ENCODE measurements at places on chromosomes 5 and 9.

GRCh38 chr5:180689071-180689694 is 39.8 kb upstream of the FLT4 start:
- DNase-seq = no peak

- DNase-seq = no peak
Measured at GRCh38 chr9:9790216-9790872, 822.5 kb downstream of the PTPRD start.

GRCh38 chr5:149056616-149057165 is 6.2 kb downstream of the SH3TC2 start:
- no peak for DNase-seq

- no peak for DNase-seq
Measured at GRCh38 chr9:37248651-37249163, 128.3 kb downstream of the ZCCHC7 start.

- no peak for DNase-seq
Measured at GRCh38 chr9:133528001-133528875, 3.5 kb upstream of the MYMK start.

- no peak for DNase-seq
Measured at GRCh38 chr5:135669416-135669815, 90.6 kb upstream of the CXCL14 start.

- DNase-seq = no peak
Measured at GRCh38 chr9:110187126-110187525, 20.8 kb downstream of the C9orf152 start.

- no peak for DNase-seq
Measured at GRCh38 chr5:91384671-91385430, 1.7 kb upstream of the ARRDC3 start.

- DNase-seq = no peak
Measured at GRCh38 chr5:173056783-173057061, 570 bp downstream of the CREBRF start.

GRCh38 chr9:127223266-127223665 is 41.3 kb upstream of the GARNL3 start:
- DNase-seq = no peak

DNA sequence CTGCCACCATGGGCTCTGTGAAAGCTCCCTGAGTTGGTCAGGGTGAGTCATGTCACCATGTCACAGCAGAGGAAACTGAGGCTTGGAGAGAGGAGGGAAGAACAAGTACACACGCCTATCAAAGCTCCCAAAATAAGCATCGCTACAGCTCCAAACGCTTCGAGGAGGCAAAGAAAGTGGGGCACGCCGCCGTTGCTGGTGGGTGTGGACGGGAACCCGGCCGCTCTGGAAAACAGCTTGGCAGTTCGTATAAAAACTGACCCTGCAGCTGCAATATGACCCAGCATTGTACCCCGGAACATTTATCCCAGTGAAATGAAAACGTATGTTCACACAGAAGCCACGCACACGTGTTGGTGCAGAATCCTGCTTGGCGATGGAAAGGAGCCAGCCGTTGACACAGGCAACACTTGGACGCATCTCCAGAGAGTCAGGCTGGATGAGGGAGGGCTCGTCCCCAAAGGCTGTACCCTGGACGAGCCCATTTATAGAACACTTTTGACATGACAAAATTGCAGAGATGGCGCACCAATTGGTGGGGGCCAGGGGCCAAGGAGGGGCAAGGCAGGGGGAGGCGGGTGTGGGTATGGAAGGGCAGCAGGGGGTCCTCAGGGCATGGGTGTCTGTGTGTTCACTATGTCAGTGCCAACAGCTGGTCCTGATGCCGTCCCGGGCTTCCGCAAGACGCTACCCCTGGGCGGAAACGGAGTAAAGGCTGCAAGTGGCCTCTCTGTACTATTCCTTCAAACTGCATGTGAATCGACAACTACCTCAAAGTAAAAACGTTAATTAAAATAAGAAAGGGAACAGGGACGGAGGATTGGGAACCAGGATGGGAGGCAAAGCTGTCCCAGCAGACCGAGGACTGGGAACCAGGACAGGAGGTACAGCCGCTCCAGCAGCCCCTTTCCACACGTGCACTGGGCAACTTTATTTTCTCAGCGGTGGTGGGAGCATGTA is 173.0 kb downstream of the OLFM1 start:
- DNase-seq = no peak

DNA sequence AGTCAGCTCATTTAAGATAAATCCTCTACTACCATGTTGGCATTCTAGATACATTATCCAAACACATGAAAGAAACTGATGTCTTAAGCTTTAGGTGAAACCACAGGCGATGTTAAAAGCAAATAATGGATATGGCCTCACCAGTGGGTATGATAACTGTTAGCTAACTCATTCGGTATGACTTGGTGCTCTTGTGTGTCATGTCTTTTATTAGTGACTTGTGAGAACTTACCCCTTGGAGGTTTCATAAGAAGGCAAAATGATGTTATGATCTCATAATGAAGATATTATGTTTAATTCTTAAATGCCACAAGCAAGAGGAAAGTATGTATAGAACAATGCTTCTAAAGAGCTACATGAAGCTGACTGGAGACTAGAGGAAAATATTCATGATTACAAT is 1227.0 kb downstream of the EFNA5 start:
- no peak for DNase-seq

DNA sequence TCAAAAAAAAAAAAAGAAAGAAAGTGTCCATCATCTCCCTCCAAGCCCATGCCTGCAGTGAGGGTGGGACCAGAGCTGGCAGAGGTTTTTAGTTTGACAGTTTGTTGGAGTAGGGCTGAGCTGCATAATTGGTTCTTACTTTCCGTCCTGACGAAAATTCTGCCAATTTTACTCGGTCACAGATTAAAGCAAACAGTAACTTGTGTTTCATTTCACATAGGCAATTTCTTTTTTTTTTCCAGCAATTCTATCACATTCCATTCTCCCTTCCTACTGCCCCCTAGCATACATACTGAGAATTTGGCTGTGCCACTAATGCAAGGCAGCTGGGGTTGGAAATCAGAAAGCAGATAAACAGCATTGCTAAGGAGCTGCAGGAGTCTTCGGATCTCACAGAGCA is 132.4 kb downstream of the FRMD3 start:
- DNase-seq = no peak

- DNase-seq = no peak
Measured at GRCh38 chr5:90696153-90696552, 137.6 kb downstream of the ADGRV1 start.

GRCh38 chr5:174706997-174707572 is 17.3 kb upstream of the MSX2 start:
- no peak for DNase-seq

GRCh38 chr5:126446498-126447224 is 23.5 kb downstream of the GRAMD2B start:
- DNase-seq = no peak

- no peak for DNase-seq
Measured at GRCh38 chr5:55102348-55102747, at the start of gene GZMA. Gene GZMA, plus strand, starts transcription at chr5:55102646. Its CDS starts 37 bp downstream, at chr5:55102683.

DNA sequence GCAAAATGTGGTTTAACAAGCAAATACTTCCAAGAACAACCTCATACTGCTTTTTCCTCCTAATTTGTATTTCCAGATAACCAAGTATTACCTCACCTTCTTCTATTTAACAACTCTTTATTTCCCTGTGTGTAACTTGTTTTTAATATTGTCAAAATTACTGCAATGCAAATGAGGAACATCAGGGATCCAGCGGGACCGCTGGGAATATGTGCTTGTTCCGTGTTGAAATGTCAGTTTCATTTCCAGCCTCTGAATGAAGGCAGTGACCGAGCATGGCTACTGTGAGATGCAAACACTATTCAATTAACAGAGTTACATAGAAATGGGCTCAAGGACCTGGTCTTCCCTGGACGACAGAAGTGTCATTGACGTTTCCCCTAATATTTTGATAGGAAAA is 110.8 kb upstream of the CTSL start:
- no peak for DNase-seq

GRCh38 chr5:17425385-17426070 is 72.5 kb upstream of the TAF11L2 start:
- no peak for DNase-seq

DNA sequence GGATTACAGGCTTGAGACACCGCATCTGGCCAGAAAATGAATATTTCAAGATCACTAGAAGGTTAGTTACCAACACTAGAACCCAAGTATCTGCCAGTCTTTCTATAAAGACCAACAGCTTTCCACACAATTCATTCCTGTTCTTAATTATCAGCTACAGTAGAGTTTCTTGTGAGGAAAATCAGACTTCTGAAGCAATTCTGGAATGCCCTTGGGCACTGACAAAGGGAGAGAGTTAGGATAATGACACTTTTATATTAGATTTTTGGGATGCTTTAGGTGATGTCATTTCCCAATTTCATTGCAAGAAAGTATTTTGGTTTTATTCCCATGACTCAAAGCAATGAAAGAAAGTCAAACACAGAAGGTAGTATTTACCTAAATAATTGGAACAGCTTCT is 497.0 kb upstream of the TUSC1 start:
- DNase-seq = no peak

GRCh38 chr9:68515326-68516017 is 25.2 kb downstream of the TMEM252 start:
- no peak for DNase-seq

DNA sequence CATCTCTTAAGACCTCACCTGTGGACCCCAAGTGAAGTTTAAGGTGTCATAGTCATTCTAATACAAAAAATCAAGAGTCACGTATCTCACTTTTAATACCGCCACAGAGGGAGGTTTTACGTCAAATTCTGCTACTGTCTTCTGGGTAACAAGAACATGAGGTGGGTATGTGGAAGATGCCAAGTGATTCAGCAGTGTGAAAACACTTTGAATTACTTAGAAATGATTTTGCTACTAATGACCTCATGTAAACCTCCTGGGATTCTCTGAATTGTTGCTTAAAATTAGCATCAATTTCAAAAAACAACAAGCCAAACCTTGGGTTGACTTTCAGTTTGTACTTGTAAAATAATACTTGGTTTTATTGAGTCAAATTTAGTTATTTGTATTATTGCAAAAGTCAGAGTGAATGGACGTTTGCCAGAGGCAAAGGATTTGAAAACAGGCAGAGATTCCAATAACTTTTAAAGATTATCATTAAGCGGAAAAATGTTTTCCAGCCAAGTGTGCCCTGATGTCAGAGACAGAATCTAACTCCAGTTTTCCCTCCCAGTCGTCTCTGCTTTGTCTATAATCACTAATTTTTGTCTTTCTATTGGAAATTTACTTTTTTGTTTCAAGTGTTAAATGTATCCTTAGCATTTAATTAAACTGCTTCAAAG is 8.8 kb downstream of the DMRT2 start:
- no peak for DNase-seq

- no peak for DNase-seq
Measured at GRCh38 chr5:31890046-31890445, 251.1 kb downstream of the PDZD2 start.

DNA sequence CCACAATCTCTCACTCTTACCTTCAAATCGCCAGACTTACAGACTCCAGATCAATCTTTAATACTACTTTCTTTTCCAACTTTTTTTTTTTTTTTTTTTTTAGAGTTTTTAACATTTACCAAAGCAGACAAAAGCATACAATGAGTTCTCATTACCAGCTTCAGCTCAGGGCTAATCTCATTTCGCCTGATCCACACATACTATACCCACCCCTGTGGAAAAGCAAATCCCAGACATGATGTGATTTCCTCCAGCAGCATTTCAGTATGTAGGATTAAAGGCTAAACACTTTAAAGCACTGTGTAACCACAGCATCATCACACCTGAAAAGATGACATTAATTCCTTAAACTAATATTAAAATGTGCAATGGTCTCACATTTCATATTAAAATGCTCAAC is 138.8 kb upstream of the RETREG1 start:
- no peak for DNase-seq

DNA sequence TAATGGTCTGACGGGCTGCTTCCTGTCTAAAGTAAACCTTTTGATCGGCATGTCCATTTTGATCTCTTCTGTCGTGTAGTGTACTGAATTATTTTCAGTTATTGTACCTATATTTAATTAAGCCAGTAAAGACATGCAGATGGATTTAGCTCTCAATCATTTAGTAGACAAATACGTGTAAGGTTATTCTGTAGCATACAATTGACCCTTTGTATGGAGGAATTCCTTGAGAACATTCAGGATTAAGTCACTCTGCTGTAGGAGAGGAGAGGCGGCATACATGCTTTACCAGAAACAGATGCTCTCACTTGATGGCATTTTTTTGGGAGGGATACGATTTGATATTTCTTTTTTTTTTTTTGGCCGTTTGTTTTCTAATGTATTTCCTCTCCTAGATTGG is 141.0 kb downstream of the PBX3 start:
- no peak for DNase-seq

GRCh38 chr9:129406278-129407225 is 214.3 kb downstream of the C9orf50 start:
- no peak for DNase-seq

DNA sequence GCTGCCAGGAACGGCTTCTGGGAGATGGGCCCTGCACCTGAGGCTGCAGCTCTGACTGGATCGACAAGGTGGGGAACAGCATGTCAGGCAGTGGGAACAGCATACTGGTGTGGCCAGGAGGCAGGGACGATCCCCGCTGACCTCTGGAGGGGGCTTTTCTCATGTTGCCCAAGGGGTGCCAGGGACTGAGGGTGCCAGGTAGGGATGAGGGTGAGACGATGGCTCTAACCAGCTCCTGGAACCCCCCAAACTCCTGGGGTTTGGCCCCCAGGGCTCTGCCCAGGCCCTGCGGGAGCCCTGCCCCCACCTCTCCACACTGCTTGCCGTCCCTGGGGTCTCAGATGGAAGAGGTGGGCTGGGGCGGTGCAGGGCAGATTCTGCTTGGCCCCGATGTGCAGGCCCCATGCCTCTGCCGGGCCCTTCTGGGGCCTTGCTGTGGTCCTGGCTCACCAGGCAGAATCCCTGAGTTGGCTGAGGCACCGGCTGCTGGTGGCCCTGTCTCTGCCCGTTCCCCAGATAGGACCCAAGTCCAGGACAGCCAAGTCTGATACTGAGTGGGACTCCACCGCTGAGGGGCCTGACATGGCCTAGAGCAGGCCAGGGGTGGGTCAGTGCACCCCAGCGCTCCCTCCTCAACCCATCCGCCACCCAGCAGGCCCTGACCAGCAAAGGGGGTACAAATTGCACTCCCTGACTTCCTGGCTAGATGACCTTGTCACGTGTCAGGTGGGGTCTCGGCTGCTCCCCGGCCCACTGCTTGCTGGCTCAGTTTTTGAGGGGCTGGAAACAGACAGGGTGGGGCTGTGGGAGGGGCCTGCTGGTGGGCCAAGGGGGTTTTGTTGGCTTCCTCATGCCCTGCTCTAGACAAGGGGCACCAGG is 28.4 kb upstream of the RNF130 start:
- no peak for DNase-seq

- DNase-seq = no peak
Measured at GRCh38 chr9:135908754-135909204, 1.4 kb upstream of the CAMSAP1 start.

All from stimulated activated CD8-positive, alpha-beta memory T cell treated with anti-CD3 and anti-CD28 coated beads, Interleukin-4, amount 100 ng/mL, for 1 hour (primary cell).